ENCODE measurements at places on chromosomes 2 and 18. TPM values are rescaled to one million over a fixed set of nuclear protein-coding genes. Genes with fewer than 3 reads are reported as not detected.

The ELOA2 gene
- total RNA-seq = not detected

DNA sequence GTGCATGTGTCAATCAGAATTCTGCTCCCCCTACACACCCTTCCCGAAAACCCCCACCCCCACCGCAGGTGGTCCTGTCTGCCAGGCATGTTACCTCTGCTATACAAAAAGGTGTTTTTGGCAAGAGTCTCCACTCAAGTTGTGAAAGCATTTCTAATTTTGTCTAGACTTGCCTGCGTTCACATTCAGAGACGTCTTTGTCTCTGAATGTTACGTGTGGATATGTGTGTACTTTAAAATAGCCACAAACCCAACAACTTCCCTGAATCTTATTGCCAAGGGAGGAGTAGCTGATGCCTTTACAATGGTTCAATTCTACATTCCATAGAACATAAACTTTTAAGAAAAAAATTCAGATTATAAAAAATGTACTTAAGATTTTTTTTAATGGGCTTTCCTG is 66.6 kb downstream of the ITGA4 start:
- ATAC-seq = no peak

DNA sequence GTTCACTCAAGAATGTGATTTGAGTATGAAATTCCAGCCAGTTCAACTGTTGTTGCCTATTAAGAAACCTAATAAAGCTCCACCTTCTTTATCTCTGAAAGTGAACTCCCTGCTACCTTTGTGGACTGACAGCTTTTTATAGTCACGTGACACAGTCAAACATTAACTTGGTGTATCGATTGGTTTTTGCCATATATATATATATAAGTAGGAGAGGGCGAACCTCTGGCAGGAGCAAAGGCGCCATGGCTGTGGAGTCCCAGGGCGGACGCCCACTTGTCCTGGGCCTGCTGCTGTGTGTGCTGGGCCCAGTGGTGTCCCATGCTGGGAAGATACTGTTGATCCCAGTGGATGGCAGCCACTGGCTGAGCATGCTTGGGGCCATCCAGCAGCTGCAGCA is at the start of gene UGT1A1:
UGT1A1 (plus strand) TSS at position 228 of the 400 bp plus-strand sequence; CDS start at position 246, 18 bp downstream.
- ATAC-seq = no peak

- ATAC-seq = no peak
These were observed 57.1 kb upstream of the TWIST2 start for GRCh38 chr2:238790833-238791230.

DNA sequence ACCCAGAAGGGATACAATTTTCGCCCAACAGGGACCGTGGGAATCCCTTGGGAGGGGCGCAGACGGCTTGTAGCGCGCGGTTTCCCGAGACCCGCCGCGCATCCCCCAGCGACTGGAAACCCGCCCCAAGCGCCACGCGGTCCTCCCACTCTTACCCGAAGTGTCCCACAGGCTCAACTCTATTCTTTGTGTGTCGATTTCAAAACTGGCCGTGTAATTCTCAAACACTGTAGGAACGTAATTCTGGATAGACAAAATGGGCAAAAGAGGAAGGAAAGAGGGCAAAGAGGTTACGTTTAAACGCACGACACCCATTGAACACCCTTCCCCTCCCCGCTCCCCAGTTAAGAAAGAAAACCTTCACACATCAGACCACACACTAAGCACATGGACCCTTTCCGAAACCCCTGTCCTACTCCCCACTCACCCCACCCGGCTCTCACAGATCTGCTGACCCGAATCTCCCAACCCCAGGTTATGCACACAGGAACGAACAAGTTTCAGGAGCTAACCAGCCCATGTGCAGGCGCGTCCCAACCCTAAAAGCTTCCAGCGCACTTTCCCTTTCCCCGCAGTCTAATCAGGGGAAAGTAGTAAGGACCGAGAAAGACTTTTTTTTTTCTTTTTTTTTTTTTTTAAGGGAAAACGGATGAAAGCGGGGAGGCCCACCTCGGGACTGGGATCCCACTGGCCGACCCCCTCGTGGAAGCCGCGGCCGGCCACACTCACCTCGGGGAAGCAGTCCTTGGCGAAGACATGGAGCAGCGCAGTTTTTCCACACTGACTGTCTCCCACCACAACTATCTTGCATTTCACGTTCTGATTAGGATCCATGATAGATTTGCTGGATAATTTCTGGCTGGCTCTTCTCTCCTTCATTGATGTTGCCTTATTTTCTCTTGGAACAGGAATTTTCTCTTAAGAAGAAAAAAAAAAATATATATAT is 655 bp downstream of the RND3 start:
- ATAC-seq = no peak

DNA sequence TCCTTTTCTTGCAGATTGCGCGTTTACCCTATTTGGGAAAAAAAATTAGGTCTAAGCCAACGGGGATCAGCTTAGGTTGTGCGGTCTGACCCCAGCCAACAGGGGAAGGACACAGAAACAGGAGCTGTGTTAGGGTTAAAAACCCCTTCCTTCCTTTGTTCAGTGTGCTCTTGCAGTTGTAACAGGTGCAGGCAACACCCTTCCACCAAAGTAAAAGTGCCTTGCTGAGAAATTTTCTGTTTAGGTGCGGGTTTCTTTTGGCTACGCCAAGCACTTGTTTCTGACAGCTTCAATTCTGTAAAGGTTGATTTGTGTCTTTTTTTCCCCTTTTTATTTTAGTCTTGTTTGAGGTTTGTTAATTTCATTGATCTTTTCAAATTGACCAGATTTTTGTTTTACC is 92.5 kb downstream of the PTPN4 start:
- no peak for ATAC-seq

GRCh38 chr2:55437515-55438390 is 18.1 kb upstream of the CCDC88A start:
- no peak for ATAC-seq

- ATAC-seq = no peak
These were observed 24.0 kb downstream of the ZNF385B start for GRCh38 chr2:179837408-179837807.

The FOXI3 gene
- total RNA-seq = not detected

The GRHL1 gene
- total RNA-seq = 0.82 TPM

- no peak for ATAC-seq
These were observed 1.1 kb upstream of the SCN9A start for GRCh38 chr2:166376873-166377272.

GRCh38 chr2:149017116-149017985 is 21.1 kb upstream of the LYPD6B start:
- ATAC-seq = peak; percentile 69

DNA sequence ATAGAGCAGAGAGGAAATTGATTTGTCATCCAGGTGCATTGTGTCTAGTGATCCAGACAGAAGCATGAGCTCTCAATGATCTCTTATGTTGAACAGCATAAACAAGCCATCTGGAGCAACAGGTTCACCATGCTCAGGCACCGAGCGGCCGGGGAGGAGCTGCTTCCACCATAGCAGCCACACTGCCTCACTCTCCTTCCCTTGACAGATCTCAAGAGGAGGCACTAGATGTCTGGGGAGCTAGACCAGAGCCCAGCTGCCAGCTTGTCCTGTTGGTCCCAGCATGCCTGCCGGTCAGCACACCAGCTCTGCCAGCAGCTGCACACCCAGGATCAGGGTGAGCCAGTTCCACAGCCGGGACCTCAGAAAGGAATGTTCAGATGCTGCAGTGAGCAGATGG is 17.5 kb upstream of the LONRF2 start:
- no peak for ATAC-seq

DNA sequence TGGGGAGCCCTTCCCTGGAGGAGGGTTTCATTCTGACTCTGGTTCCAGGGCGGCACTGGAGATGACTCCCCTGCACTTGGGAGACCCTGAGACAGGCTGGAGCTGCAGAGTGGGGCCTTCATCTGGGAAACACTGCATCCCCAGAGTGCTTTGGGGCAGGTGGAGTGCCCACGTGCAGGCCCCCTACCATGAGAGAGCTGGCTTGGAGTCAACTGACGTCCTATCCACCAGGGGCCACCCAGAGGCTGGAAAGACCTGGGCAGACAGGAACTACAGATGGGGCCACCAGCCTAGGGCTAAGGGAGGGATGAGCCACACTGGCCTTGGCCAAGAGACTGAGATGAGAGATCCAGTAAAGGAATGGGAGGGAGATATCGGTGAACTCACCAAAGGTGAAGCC is 153.8 kb downstream of the ASB1 start:
- ATAC-seq = no peak

The ABCG8 gene
- total RNA-seq = not detected

DNA sequence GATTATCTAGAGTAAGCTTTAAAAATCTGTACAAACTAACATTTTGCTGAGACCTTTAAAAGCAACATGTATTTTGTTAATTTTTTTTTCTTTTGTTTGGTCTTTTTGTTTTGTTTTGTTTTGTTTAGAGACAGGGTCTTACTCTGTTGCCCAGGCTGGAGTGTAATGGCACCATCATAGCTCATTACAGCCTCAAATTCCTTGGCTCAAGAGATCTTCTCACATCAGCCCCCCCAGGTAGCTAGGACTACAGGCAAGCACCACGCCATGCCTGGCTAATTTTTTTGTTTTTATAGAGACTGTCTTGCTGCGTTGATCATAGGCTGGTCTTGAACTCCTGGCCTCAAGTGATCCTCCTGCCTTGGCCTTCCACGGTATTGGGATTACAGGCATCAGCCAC is 23.1 kb downstream of the RBBP8 start:
- no peak for ATAC-seq

GRCh38 chr2:71502941-71503738 is 49.8 kb downstream of the DYSF start:
- no peak for ATAC-seq

DNA sequence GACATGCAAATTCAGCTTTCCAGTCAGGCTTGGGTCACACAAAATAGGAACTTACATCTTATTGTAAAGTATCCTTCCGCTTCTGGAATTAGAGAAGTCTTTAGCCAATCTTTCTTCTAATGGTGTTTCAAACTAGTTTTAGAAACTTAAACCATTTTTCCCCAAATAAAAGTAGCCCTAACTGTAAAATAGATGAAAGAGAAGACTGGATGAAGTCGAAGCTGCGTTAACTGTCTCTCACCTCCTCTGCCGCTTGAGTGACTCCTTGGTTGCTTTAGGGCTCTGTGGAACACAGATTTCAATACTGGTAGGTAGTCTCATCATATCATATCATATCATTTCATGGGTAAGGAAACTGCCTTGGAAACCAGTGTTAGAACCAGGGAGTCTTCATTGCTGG is 498.4 kb downstream of the XIRP2 start:
- no peak for ATAC-seq

The MAP3K19 gene
- total RNA-seq = 0.13 TPM

GRCh38 chr18:51726614-51727013 is 529.1 kb upstream of the MEX3C start:
- ATAC-seq = no peak

GRCh38 chr2:203097735-203098134 is 83.1 kb downstream of the NBEAL1 start:
- no peak for ATAC-seq

DNA sequence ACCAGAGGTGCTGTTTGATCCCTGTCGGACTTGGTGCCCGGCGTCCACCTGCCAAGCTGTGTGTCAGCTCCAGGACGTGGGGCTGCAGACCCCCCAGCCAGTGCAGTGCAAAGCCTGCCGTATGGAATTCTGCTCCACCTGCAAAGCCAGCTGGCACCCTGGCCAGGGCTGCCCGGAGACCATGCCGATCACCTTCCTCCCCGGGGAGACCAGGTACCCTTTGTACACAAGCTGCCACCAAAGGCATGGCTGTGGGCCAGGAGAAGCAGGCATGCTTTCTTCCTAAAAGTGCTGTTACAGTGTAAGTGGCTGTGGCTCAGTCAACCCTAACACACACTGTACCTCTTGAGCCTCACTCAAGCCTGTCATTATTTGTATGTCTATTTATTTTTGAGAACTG is 103.3 kb downstream of the RNF144A start:
- no peak for ATAC-seq

The VWC2L gene
- total RNA-seq = not detected

- ATAC-seq = no peak
These were observed 43.6 kb downstream of the ODC1 start for GRCh38 chr2:10404324-10405143.

DNA sequence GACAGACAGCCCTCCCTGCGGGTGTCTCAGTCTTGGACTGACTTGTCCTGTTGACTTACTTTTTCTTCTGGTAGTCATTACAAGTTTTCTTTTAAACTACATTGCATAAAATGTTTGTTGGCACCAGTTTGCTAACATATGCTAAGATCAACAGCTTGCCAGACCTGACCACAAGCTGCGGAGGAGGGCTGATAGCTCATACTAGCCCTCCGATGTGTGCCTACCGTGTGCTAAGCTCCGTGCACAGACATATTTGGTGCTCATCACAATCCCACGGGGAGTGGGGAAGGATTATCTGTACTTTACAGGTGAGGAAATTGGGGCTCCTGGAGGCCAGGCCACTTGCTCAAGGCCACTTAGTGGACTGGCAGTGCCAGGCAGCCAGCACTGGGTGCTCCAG is 72.8 kb upstream of the YPEL5 start:
- no peak for ATAC-seq

The KIAA2012 gene
- not detected for total RNA-seq

DNA sequence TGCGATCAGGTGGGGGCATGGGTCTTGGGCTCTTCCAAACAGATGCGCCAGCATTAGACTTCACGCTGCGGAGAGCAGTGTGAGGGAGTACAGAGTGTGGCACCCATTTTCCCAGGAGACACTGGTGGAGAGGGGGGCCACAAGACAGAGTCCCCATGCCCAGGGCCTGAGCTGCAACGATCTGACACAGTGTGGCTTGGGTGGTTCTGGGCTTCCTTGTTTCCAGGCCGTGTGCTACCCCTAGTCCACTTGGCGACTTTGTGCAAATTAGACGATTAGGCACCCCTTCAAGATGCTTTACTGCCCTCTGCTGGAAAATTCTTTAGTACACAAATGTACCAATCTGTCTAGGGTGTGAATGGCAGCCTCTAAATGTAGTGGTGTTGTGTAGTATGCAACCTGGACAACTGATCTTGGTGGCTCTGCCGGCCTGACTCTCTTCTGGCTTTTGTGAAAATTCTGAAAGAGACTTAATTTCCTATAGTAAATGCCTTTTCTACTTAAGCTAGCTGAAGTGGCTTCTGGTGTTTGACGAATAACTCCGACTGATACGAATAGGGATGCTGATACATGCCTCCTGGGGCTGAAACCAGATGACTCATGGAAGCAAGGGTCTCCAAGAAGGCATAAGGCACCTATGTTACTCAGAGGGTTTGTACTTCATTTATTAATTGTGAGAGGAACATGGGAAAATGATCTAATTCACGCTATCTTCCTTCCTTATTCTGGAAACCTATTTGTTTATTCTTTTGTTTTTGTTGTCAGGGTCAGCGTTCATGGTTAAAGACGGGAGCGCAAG is 92.3 kb upstream of the SMAD2 start:
- ATAC-seq = peak; percentile 49

- peak; percentile 98 for ATAC-seq
These were observed 10.5 kb downstream of the SCYGR4 start for GRCh38 chr2:227627769-227628168.

- no peak for ATAC-seq
These were observed 222.3 kb downstream of the NEDD4L start for GRCh38 chr18:58266291-58266690.

GRCh38 chr18:22223965-22224322 is 54.6 kb downstream of the GATA6 start:
- no peak for ATAC-seq

The ST3GAL5 gene
- 13.7 TPM for total RNA-seq

Data from activated T-helper 17 cell treated with anti-CD3 and anti-CD28 coated beads, Interleukin-2, amount 50 U/mL, for 72 hours (primary cell).